HuH-7.5 (cell line): ENCODE measurements at places on chromosomes 3 and 15.

- DNase-seq: no peak
Measured at GRCh38 chr15:59550530-59550929, 61.1 kb upstream of the GCNT3 start.

GRCh38 chr3:171840811-171841619 lies 2.1 kb upstream of the TMEM212 start:
- DNase-seq: no peak

DNA sequence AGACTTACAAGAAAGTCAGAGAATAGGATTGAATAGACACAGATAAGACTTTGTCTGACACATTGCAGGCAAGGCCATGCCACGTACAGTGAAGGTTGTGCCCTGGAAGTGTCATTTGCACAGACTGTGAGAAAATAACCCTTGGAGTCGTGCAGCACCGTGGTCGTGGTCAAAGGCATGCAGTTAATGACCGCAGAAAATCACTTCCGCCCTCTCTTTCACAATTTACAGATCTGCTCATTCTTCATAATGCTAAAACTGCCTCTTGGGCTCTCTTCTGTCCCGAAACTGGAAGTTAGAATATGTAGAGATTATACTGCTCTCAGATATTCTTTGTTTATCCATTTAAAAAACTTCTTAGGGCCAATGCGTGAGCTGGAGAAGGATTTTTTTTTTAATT lies 73.2 kb upstream of the CTXND1 start:
- DNase-seq: no peak

- no peak for DNase-seq
Measured at GRCh38 chr15:78455749-78456148, 17.7 kb downstream of the IREB2 start.

- no peak for DNase-seq
Measured at GRCh38 chr3:130950124-130950523, 56.2 kb downstream of the ATP2C1 start.

- DNase-seq: no peak
Measured at GRCh38 chr15:66188464-66188863, 65.1 kb downstream of the MEGF11 start.

- no peak for DNase-seq
Measured at GRCh38 chr3:8488411-8488810, 13.2 kb upstream of the LMCD1 start.

DNA sequence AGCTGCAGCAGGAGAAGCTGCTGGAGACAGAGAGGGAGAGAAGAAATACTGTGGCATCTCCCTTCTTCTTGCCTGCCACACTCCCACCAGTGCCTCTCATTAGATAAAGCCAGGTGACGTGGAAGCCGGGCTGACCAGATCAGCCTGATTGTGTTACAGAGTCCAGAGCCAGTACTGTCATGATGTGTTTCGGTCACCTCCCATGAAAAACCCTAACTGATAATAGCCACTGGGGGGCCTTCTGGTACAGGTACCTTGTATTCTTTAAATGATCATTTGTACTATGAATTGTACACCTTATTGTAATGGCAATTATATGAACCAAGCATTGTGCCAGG lies 125.8 kb upstream of the TMEM108 start:
- no peak for DNase-seq

DNA sequence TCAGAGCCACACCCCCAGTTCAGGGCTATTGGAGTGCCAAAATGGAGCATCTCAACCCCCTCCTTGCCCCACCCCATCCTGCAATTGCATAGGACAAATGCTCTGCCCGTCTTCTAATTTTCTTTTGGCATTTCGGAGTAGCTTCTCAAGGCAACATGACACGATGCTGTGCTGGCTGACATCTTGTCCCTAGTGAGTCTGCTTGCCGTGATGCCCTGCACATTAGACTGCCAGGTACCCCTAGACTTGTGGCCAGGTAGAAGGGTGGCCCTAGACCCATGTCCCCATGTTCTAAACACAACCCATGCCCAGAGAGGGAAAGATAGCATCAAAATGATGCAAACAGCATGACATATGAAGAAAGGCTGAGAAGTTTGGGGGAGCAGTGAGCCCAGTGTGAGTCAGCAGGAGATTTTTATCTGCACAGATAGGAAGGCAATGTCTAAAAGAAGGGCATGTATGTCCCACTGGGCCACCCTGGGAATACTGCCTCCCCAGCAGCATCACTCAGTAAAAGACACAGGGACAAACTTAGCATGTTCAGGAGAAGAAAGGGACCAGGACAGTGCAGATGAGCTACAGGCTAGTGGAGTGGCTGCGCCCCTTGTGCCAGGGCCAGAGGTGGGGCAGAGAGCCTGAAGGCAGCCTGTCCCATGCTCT lies 36.8 kb downstream of the CA12 start:
- DNase-seq: no peak

DNA sequence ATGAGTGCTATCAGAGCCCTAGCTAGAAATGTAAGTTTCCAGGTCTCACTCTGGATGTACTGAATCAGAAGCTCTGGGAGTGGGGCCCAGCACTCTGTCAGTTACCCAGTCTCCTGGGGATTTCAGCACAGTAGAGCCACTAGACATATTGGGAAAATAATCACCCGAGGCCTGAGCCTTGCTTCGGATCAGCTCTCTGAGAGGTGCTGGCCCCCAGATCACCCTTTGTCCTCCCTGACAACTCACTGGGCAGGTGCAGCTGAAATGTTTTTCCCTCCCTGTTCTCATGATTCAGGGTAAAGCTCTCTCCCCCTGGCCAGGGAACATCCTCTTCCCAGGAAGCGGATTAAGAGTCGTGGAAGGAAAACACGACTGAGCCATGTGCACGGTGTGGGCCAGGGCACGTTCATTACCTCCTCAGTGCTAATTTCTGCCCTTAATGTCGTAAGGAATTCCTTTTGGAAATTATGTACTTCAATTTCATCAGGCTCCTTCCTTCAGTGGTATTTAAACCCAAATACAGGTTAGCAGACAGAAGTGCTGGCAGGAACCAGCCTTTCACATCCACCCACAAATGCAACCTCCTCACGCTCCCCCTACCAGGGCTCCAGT lies 296.7 kb upstream of the LYSMD4 start:
- no peak for DNase-seq
